Renal cortical epithelial cell (primary cell): ENCODE measurements at places on chromosomes 16 and 17. TPM values are rescaled to one million over a fixed set of nuclear protein-coding genes. Genes with fewer than 3 reads are reported as not detected.

Gene METTL2A
- total RNA-seq = 22.4 and 29.5 TPM in 2 replicates

Gene RNU2-1
- not detected in 2 replicates for total RNA-seq

Gene BCO1
- 3.3 and 4.3 TPM in 2 replicates for total RNA-seq

Gene NOG
- 1.1 and 38.7 TPM in 2 replicates for total RNA-seq

Gene PTX4
- not detected in 2 replicates for total RNA-seq

Gene WFIKKN1
- total RNA-seq = 0.35 TPM in 1 of 2 replicates, not detected in the other
